Activated T-cell treated with anti-CD3 and anti-CD28 coated beads for 24 hours (primary cell): ENCODE measurements at places on chromosomes 7 and 10.

- no peak for DNase-seq
Measured at GRCh38 chr7:44067064-44067951, 1.9 kb upstream of the PGAM2 start.

- DNase-seq, result no peak
Measured at GRCh38 chr7:159139639-159140038, 5.0 kb downstream of the VIPR2 start.

GRCh38 chr7:101094791-101095375 is 9.6 kb downstream of the TRIM56 start:
- peak; percentile 27 for DNase-seq

GRCh38 chr7:140734729-140735128 is 38.2 kb downstream of the NDUFB2 start:
- no peak for DNase-seq

DNA sequence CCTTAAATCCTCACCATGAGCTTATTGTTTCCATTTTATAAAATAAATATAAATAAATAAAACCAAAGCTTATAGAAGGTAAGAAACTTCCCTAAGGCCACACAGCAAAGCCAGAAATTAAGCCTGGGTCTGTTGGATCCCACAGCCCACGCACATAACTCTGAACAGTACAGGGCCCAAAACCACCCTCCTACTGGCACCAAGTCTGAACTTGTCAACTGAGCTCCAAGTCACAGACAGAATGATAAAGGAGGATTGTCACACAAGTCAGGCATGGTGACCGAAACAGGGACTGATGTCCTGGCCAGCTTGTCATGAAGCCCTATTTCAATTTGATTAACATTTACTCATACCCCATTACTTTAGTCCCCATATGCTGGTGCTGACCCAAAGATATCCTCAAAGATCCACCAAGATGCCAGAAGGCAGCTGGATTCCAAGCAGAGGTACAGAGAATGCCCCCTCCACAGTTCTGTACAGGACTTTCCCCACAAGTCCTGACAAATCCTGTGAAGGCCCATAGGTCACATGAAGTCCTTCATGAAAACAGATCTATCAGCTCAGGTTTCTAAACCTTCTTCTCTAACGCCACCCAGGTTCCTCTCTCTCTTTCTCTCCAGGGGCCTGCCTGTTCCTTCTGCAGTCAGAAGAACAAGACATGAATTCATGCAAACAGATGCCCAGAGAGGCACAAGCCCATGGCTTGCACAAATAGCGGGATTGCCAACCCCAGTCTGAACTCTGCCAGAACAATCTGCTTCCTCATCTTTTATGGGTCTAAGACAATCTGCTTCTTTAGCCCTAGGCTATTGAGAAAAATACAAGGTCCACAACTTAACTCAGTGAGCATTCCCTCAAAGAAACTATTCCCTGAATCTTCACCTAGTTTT is 60.9 kb downstream of the GLI3 start:
- no peak for DNase-seq

DNA sequence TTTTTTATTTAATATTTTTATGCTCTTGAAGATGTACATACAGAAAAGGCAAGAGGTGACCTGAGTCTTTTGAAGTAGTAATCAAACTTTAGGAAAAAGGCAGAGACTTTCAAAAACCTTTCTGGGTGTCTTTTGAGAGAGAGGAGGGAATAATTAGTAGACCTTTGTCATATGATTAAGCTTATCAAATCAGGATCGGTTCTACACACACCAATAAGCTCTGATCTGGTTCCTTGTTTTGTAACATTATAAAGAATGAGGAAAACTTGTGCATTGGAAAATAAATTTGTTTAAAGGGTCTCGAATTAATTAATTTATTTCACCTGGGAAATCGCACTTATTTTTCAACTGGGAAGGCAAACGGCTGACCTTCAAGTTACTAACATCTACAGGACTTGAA is 11.9 kb downstream of the TWIST1 start:
- DNase-seq, result no peak

GRCh38 chr7:142805350-142806021 is 34.7 kb downstream of the PRSS2 start:
- DNase-seq, result no peak

DNA sequence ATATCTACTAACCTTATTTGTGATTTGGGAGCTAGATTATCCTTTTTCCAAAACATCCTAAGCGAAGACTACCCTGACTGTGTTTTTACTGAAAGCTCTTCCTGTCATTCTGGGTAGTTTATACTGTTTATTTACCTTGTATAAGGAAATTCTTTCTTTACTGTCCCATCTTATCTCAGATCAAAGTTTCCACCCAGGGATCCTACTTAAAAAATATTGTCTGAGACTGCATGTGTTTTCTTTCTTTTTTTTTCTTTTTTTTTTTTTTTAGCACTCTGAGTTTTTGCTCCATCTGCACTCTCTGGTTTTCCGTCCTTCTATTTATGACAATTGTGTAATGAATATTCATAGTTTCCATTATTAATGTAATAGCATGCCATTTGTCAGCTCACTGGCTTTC is 26.5 kb downstream of the CDK14 start:
- DNase-seq, result no peak

DNA sequence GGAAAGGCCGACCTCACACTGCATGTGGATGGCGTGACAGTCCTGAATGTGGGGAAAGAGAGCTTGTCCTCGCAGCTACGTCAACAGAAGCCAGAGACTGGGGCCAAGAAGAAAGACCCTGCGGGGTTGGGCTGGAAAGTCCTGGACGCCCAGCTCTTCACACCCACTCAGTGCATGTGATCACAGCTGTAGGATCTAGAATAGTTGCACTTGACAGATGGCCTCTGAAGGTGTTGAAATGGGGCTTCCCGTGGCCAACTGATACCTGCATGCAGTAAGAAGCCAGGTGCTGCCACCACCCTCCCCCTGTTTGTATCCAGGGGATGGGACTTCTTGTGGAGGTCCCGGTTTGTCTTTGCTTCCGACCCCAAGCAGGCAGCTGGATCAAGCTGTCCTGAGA is 34.1 kb upstream of the OCM2 start:
- no peak for DNase-seq

DNA sequence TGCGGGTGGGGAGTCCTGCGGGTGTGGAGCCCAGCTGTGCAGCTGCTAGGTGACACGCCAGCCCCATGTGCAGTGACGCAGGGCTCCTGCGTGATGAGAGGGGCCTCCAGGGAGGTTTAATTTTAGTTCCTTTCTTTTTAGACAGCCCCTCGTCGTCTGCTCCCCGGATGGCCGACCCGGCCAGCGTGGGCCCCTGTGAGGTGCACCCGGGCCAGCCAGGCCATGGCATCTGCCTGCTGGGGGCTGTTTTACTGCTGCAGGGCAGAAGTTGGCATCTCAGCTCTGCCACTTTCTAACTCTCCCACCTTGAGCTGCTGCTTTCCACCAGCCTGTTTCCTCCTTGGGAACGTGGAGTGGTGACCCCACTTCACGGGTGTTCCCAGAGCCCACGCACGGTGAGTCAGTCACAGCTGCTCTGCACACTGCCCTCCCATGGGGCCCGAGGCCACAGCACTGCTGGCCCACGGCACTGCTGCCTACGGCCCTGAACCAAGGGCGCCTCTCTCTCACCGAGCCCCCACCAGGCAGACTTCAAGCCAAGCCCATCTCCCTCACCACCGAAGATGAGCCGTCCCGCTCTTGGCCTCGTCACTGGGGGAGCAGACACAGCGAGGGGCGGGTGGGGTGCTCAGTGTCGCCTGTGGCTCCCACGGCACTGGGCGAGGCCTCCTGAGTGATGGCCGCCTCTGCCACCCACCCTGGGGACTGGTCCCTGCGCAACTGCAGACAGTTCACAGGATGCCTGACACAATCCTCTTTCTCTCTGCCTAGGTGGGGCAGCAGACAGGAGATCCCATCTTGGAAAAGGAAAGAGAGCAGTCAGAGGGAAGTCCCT is 21.3 kb downstream of the CYP2W1 start:
- DNase-seq, result no peak

DNA sequence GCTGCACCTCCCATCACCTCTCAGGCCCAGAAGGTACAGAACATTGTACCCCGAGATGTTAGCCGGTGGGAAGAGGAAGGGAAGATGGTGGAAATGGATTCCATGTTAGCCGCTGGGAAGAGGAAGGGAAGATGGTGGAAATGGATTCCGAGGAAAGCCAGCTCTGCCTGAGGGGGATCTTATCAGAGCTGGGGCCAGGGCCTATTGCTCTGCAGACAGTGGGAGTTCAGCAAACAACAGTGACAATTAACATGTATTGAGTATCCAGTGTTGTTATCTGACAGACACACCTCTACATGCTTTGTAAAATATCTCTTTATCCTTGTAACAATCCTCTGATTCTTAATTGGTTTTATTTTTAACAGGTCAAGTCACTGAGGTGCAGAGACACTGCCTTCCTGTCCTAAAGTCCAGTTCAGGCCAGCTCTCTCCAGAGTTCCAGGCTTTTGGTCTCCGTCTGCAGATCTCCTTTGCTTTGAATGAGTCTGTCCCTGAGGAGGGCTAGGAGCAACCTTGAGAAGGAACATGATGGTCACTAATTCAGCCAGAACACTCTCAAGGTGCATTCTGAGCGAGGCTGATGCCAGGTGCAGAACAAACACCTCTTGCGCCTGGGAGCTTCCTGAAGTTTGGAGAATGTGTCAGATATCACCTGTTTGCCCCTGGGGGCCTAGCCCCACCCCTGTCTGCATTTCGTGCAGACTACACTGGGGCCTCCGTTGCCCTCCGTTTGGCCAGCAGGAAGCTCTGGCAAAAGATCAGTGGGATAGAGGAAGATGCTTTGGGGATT is 82.4 kb upstream of the PODXL start:
- no peak for DNase-seq

GRCh38 chr7:5428478-5429252 is 5.0 kb upstream of the TNRC18 start:
- no peak for DNase-seq

DNA sequence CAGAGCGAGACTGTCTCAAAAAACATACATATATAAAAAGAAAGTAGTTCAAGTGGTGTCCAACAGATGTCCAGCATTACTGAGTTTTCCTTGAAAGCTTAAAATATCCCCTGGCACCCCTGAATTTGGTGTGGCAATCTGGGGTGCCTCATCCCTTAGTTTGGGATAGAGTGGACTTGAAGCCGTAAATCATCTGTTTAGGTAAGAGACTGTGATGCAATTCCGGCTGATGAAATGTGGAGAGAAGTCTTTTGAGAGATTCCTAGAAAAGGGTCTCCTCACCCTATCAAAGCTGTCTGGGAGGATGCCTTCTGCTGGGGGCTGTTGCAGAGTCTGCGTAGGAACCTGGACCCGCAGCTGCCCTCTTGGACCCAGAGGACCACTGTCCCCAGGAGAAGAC is 408.0 kb downstream of the RPS24 start:
- DNase-seq, result no peak
